ENCODE measurements at places on chromosomes 16 and 17. TPM values are rescaled to one million over a fixed set of nuclear protein-coding genes. Genes with fewer than 3 reads are reported as not detected.
A peak's percentile ranks its signal among the peaks of the same experiment; 100 is the strongest.

The PEMT gene
- 11.4 TPM for total RNA-seq

DNA sequence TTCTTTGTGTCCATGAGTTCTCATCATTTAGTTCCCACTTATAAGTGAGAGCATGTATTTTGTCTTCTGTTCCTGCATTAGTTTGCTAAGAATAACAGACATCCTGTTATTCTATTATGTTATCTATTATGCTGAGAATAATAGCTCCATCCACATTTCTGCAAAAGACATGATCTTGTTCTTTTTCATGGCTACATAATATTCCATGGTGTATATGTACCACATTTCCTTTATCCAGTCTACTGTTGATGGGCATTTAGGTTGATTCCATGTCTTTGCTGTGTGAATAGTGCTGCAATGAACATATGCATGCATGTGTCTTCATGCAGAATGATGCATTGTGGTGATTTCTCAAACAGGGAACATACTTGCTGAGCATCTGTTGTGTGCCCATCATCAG is 21.4 kb downstream of the PIK3R5 start:
- DNase-seq: no peak

DNA sequence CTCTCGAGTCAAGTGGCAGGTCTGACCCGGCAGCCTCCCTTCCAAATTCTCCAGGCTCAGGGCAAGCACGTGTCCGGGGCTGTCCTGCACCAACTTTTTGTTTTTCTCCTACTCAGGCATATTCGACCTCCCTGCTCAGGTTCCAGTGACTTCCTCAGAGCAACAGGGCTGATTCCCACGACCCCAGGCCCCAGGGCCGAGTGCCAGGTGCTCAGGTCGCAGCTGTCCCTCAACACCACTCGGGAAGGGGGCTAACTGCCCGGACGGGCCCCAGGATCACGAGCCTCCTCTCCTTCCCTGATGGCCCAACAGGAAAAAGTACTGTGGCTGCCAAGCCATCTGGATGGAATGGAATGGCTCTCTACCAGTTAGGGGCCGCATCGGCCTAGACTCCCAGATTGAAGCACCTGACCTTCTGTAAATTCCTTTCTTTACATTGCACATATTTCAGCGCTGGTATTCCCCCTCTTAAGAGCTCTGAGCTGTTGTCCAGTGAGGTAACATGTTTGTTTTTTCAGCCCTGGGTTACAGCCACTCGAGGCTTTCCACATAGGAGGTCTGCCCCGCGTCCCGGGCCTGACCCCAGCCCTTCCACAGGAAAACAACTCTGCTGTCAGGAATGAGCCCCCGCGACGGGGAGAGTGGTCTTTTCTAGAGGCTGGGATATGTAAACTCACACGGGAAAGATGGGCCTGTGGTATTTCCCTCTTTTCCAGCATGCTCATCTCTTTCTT is 25.0 kb downstream of the NXN start:
- DNase-seq: no peak

The RBFOX1 gene
- total RNA-seq: not detected

- no peak for DNase-seq
Observed at GRCh38 chr17:44940317-44940716, 7.3 kb downstream of the KIF18B start.

GRCh38 chr17:16122697-16123434 is 92.5 kb downstream of the NCOR1 start:
- DNase-seq: no peak

GRCh38 chr17:74008196-74008595 is 195.3 kb upstream of the RPL38 start:
- peak; percentile 26 for DNase-seq

The NHERF2 gene
- 2.0 TPM for total RNA-seq

The MYH13 gene
- total RNA-seq: not detected

The MT2A gene
- total RNA-seq: 50.8 TPM

GRCh38 chr17:57622683-57623433 is 122.2 kb downstream of the CCDC182 start:
- DNase-seq: no peak

The RGS11 gene
- total RNA-seq: not detected

- DNase-seq: no peak
Observed at GRCh38 chr17:40555296-40556190, 9.7 kb downstream of the CCR7 start.
